ENCODE measurements at places on chromosomes 5 and 9.

GRCh38 chr9:98311541-98311940, 56.1 kb upstream of the TBC1D2 start:
- no peak for DNase-seq

GRCh38 chr5:119945691-119946090, 316.3 kb downstream of the FAM170A start:
- no peak for DNase-seq

- no peak for DNase-seq
Measured at GRCh38 chr9:98171176-98171925, 21.1 kb downstream of the CORO2A start.

DNA sequence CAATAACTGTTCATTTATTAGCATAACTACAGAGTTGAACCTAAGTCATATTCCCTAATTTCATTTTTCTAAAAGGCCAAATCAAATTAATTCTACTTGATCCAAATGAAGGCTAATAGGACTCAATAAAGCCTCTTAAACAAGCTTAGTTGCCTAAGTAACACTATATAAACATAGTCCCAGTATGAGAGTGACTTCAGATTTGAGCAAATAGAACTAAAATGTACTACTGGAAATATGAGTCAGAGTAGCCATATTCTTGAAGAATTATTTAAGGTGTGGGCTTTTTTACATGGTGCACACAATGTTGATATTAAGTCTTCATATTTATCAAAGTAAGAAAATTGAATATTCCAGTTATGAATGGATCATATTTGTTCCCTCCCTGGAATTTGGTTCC, 872.3 kb downstream of the MAT2B start:
- DNase-seq = no peak

- no peak for DNase-seq
Measured at GRCh38 chr9:83956086-83956435, 24.0 kb downstream of the HNRNPK start.

- no peak for DNase-seq
Measured at GRCh38 chr5:142280066-142281007, 44.5 kb downstream of the SPRY4 start.

- no peak for DNase-seq
Measured at GRCh38 chr5:10734037-10734709, 26.9 kb downstream of the DAP start.

- no peak for DNase-seq
Measured at GRCh38 chr5:137128012-137128411, 371.1 kb downstream of the SPOCK1 start.

GRCh38 chr9:89701221-89701798, 96.5 kb downstream of the GADD45G start:
- no peak for DNase-seq

GRCh38 chr5:7501061-7501460, 105.1 kb downstream of the ADCY2 start:
- DNase-seq = no peak

- no peak for DNase-seq
Measured at GRCh38 chr5:73967347-73967746, 341.4 kb downstream of the ARHGEF28 start.

DNA sequence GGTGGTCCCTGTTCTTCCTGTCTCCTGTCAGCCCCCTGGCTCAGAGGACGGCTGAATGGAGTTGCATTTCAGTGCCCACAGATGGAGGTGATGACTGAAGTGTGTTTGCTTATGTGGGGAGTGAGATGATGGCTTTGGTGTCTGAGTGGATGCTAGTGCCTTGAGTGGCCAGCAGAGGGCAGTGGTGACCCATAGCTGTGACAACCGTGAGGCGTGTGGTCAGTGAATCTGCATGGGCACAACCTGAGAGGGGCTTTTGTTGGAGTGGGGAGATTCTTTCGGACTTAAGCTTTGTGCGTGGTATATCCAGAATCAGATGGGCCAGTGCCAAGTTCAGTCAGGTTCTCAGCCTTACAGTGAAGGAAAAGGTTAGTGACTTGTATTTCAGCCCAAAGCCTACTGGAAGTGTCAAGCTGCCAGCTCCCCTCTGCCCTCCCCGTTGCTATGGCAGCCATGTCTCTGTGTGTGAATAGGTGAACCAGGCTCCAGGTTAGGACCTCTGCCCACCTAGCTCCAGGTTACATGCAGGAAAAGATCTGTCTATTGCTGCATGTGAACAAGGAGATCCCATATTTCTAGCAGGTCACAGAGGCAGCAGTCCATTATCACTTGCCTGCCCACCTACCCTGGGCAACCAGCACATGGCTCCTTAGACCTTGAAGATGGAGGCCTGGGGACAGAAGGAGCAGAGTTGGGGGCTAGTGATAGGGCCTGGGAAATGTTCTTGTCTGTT, 14.7 kb upstream of the CXXC5 start:
- no peak for DNase-seq

DNA sequence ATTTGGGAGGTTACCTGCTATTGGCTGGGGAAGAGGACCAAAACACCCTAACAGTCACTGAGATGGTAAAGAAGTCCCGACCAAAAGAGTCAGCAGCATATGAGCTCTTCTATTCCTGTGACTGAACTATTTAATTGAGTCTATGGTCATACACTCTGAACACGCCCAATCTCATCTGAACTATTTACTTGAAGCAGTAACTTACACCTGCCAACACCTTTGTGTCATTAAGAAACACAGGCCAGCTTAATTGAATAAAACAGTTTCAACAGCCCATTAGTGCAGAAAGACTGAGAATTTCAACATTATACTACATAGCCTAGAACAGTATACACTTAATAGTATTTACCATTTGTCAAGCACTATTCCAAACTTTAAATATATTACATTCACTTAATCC, 47.8 kb downstream of the NR6A1 start:
- DNase-seq = no peak

- DNase-seq = peak; percentile 82
Measured at GRCh38 chr5:116032094-116032517, at the start of gene ARL14EPL. TSS of gene ARL14EPL (plus strand) at chr5:116032472. CDS start at chr5:116051466, 18,994 bp downstream.

- no peak for DNase-seq
Measured at GRCh38 chr5:6547498-6547897, 85.3 kb downstream of the NSUN2 start.

DNA sequence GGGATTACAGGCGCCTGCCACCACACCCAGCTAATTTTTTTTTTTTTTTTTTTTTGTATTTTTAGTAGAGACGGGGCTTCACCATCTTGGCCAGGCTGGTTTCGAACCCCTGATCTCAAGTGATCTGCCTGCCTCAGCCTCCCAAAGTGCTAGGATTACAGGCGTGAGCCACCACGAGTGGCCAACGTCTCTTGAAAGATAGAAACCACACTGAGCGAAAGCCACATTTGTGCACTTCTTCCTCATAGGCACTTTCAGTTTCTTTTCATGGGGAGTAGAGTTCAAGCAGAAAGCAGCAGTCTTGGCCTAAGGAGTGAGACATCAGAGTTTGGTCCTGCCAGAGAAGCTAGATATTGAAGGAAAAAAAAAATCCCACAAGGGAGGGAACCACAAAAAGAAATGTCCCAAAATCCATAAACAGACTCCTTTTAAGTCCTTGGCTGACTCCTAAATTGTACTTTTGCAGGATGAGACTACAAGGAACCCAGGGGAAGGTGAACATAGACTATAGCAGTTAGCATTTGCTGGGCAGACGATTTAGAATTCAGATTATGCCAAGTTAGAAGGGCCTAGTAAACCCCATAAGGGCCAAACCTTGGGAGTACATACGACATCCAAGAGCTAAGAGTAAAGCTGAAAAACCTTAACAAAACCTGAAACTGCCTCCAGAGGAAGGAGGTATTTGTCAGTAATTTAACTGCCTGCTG, 43.9 kb upstream of the GLIPR2 start:
- DNase-seq = no peak

DNA sequence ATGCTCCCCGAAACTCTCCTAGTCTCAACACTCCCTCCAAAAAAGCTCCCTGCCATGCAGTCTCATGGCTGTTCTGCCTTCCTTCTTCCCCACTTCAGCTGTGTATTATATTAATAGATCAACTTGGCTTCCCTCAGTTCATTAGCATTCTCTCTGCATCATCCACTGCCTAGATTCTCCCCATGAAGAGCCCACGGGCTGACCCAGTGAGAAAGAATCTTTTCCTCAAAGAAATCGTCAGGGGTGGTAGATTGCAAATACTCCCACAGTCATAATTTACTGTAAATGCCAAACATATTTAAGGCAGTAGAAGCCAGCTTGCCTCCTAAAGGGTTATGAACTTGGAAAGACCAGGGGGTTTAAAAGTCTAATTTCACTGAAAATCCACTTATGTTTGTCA, 33.5 kb downstream of the GNA14 start:
- no peak for DNase-seq

GRCh38 chr5:54792611-54793404, 192.6 kb downstream of the ESM1 start:
- no peak for DNase-seq

DNA sequence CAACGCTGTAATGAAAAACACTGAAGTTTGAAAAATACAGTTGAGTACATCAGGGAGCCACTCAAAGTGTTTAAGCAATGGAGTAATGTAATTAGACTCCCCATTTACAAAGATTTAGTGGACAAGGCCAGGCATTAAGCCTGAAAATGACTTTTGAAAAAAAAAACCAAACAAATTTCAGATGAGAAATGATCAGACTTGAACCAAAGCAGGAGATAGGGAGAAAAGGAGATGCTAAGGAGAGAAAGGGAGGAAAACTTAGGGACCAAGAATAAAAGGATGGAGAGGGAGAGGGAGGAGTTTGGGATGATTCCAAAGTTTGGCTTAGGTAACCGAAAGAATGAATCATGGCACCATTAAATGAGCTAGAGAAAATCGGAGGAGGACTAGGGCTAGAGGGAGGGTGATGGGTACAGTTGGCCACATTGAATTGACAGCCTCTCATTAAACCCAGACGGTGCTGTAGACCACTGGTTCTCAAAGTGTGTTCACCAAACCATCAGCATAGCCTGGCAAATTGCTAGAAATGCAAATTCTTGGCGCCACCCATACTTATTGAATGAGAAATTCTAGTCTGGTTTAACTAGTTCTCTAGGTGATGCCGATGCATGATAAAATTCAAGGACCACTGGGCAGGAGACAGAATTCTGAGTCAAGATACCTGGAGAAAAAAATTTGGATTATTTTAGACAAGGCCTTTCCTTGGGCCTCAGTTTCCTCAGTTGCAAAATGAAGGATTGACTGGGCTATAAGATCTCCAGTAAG, 6.2 kb upstream of the CPEB4 start:
- no peak for DNase-seq

GRCh38 chr9:132793606-132794580, 84.2 kb downstream of the AK8 start:
- DNase-seq = no peak

GRCh38 chr9:124355039-124355940, 60.0 kb downstream of the PSMB7 start:
- no peak for DNase-seq

DNA sequence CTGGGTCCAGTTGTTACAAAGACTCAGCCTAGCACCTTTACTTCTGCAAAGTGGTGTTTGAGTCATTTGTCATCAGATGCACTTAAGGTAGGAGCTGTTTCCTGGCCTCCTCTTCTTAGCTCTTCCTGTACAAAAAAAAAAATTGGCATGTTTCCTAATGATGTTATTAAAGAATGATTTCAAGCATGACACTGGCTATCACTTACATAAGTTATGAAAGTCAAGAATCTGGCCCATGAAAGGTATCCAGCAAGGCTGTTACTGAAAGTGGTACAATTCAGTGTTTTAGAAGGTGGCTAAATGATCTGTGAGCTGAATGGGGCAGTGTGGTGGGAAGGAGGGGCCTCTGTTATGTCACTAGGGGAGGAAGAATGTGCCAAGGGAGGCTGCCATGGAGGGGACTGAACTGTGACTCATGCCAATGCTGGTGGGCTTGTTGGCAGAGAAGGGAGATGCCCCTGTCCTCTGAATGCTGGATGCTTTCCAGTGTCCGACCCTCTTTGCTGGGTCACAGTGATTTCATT, 175.1 kb upstream of the MAP1B start:
- DNase-seq = peak; percentile 2

- DNase-seq = no peak
Measured at GRCh38 chr9:88808761-88809354, 182.4 kb upstream of the S1PR3 start.

GRCh38 chr9:23322392-23322791, 503.6 kb downstream of the ELAVL2 start:
- DNase-seq = no peak

DNA sequence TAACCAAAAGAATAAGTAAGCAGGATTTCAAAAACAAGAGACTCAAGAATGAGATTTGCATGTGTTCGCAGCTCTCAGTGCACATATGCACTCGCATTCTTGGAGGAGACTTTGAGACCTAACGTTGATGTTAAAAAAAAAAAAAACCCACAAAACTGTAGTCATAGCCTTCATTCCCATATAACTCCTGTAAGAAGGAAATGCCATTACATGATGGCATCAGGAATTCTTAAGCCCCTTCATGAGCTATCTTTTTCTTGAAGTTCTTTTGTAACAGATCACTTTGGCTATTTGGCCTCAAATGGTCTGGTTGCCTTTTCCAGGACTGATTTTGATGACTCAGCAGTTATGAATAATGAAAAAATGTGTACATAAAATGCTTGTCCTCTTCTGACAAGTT, 113.8 kb downstream of the ALDH1A1 start:
- no peak for DNase-seq

DNA sequence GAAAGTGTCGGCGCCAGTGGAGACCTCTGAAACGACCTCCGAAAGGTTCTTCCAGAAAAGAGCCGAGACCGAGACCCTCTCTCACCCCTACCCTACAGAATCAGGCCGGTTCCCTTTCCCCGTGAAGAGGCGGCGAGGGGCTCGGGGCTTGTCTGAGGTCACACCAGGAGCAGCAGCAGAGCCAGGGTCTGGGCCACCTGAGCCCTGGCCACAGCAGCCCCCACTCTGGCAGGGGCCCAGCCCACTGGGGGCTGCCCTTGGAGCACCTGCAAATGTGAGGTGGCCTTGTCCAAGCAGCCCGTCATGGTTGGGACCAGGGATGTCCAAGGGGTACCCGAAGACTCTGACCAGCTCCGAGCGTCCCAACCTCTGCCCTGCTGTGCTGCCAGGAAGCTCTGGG, 9.2 kb downstream of the AGPAT2 start:
- DNase-seq = no peak

- DNase-seq = no peak
Measured at GRCh38 chr9:111386386-111386785, 56.4 kb upstream of the OR2K2 start.

GRCh38 chr9:94199776-94200175, 59.3 kb upstream of the ZNF169 start:
- DNase-seq = no peak

DNA sequence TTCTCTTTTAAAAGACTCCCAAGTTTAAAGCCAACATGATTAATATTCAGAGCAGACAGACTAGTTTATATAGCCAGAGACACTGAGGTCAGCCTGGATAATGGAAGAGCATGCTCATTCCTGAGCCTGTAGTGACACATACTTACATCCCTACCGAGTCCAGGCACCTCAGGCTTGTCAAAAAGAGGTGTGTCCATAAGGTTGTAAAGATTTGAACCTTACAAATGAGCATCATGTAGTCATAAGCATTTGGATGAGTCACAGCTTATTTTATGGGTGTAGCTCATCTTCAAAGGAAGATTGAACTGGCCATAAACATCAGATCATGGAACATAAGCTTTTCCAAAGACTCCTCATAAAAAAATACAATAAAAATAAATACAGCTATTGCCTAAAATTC, 333.5 kb downstream of the EFNA5 start:
- no peak for DNase-seq

Data from kidney epithelial cell (primary cell).